Lung (tissue), 17 donors: ENCODE measurements at places on chromosomes 4 and X. TPM values are rescaled to one million over a fixed set of nuclear protein-coding genes. Genes with fewer than 3 reads are reported as not detected.

- H3K4me1 ChIP-seq, result no peaks in the 10 kb centered on the region
- H3K27me3 ChIP-seq, result no peaks in the 10 kb centered on the region
- H3K27ac ChIP-seq, result no peak overlapping the region
- no peaks in the 10 kb centered on the region for H3K36me3 ChIP-seq
Measured at GRCh38 chr4:168028970-168029597, 63.3 kb upstream of the ANXA10 start.

GRCh38 chr4:173910891-173911290 lies 372.6 kb downstream of the FBXO8 start:
- peaks cover 2% of the 10 kb centered on the region for H3K27me3 ChIP-seq
- H3K36me3 ChIP-seq, result no peaks in the 10 kb centered on the region
- H3K27ac ChIP-seq, result no peak overlapping the region
- DNase-seq, result no peak
- no peaks in the 10 kb centered on the region for H3K4me1 ChIP-seq
- no peak overlapping the region for H3K4me3 ChIP-seq

- H3K4me3 ChIP-seq, result no peak overlapping the region
- peak; percentile 97 for DNase-seq
Measured at GRCh38 chr4:52824603-52825459, 37.3 kb upstream of the RASL11B start.

- peaks cover 2% of the 10 kb centered on the region for H3K4me1 ChIP-seq
- no peak for DNase-seq
- H3K4me3 ChIP-seq, result no peak overlapping the region
- H3K27me3 ChIP-seq, result peaks cover 2% of the 10 kb centered on the region
- no peak overlapping the region for H3K27ac ChIP-seq
- H3K36me3 ChIP-seq, result no peaks in the 10 kb centered on the region
Measured at GRCh38 chrX:40205471-40205870, 107.7 kb upstream of the BCOR start.

NMU gene
- 2.6 TPM for total RNA-seq

CD38 gene
- total RNA-seq, result 8.6 TPM

RPL34 gene
- 735 TPM for total RNA-seq

POU4F2 gene
- not detected for total RNA-seq

OTOP1 gene
- not detected for total RNA-seq
